ENCODE measurements at places on chromosomes 6 and 20. TPM values are rescaled to one million over a fixed set of nuclear protein-coding genes. Genes with fewer than 3 reads are reported as not detected.

VSTM2L gene
- 52.6 TPM for total RNA-seq

GPLD1 gene
- 20.4 TPM for total RNA-seq

PRKN gene
- total RNA-seq: 11.5 TPM

GMNN gene
- total RNA-seq: 14.6 TPM

VEGFA gene
- total RNA-seq: 34.4 TPM

BMP2 gene
- total RNA-seq: 11.4 TPM

CTCFL gene
- total RNA-seq: not detected

GRCh38 chr6:29749668-29750067 is 26.4 kb downstream of the HLA-F start:
- DNase-seq: no peak

DNA sequence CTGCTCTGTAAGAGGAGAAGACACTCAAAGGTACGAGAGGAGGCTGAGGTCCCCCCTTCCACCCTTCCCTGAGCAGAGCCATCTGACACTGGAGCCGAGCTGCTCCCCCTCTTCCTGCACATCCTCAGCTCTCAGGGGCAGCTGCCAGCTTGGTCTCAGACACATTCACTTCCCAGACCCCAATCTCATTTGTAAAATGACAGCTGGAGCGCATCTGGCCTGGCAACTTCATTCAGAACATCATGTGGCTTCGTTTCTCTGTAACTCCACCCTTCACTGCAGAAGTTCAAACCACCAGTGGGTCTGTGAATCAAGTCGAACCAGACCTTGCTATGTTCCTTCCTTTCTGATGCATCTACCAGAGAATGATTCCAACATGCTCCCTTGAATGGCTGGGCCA is 145.6 kb upstream of the CDH4 start:
- no peak for DNase-seq

DNA sequence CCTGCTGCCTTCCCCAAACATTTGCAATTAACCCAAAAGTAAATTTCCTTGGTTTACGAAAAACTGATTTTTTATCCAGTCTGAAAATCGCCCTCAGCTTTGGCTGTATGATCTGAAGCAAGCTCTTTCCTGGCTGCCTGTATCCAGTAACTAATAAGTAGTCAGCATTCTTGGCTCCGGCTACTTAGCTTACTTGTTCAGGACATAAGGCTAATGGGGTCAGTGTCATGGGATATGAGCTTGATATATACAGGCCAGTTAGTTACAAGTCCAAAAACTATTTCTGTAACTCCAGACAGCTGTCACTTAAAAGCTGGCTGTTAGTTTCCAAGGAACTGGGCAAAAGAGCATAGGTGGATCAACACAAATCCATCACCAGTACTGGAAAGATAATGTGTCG is 56.2 kb downstream of the KHDC1L start:
- DNase-seq: no peak

DNA sequence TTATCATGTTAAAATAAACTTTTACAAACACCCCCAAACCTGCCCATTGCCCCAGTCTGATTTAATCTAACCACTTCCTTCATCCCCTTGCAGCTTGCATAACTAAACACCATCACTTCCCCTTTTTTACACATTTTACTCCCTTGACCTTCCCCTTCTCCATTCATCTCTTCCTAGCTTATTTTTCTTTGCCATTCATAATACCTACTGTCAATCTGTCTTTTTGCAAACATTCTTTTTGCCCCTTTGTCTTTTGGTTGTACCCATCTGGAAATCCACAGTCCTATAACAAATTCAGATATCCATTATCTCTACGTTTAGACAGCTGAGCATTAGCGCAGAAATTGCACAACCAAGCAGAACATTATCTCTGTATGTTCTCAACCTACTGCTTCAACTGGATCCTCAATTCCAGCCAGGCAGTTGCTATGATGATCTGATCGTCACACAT is 51.2 kb downstream of the C6orf52 start:
- no peak for DNase-seq

DNA sequence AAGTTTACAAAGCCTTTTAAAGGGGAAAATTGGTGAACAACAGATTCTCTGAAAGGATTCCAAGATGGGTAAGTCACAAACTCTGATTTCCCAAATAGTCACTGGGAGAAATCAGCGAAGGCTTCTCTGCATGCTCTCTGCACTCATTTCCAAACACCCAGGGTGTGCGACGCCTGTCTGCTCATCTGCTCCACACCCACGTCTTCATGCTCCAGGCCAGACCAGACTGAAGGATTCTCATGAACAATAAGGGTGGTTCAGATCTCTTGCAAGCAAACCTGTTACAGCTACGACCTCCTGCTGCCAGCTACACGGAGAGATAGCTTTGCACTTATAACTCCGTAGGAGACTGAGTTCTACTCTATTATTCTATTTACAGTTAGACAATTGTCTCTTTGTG is 1.4 kb downstream of the MC3R start:
- DNase-seq: no peak

DNA sequence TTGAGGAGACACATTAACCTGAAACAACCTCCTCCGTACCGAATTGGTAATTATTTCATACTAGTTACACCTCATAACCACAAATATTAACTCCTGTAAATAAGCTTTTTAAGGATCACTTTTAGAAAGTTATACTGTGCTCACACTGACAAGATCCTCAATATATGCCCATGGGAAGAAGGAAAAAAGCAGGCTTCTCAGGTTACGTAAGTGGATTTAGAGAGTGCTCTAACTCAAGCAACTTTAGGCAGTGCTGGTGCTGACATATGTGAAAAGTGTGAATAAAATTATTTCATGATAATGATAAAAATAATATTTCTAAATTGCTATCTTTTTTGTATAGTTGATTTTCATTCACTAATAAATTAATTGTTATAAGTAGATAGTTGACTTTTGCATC is 76.1 kb downstream of the PRKN start:
- DNase-seq: no peak

DNA sequence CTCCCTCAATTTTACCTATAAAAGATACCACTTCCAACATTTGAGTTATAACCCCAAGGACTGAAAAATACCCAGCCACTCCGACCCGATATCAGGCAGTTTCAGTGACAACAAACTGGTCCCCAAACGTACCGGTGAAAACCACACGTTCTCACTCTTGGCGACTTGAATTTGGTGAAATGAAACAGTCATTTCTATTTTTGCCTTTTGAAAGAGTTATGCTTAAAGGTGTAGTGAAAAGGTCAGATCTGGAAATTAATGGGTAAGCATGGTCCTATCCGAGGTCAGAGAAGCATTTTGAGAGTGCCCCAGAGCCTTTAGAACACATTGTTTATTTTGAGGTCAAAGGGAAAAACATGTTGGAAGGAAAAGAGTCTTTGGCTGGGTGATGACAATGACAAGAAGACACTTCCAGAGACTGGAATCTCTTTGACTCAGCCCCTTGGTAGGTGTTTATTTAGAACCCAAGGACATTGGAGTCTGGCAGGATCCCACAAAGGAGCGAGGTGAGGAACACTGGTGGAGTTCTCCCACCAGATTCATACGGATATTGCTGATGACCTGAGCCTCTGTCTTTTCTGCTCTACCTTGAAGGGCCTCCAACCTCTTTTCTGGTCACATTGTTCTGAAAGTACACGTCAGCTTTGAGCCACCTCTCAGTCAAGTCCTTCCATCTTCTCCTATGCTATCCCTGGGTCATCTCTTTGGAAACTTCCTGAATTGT is 235.0 kb downstream of the GMPR start:
- DNase-seq: no peak

DNA sequence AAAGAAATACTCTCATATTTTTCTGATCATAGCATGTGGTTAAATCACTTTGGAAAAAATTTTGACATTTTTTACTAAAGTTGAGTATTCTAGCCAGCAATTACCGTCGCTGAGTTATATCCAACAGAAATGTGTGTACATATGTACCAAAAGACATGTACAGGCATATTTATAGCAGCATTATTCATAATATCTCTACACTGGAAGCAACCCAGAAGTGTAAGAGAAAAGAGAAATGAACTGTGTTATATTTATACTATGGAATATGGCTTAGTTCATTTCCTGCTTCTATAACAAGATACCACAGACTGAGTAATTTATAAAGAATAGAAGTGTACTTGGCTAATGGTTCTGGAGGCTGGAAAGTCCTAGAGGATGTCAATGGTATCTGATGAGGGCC is 474.0 kb upstream of the GJE1 start:
- no peak for DNase-seq

DNA sequence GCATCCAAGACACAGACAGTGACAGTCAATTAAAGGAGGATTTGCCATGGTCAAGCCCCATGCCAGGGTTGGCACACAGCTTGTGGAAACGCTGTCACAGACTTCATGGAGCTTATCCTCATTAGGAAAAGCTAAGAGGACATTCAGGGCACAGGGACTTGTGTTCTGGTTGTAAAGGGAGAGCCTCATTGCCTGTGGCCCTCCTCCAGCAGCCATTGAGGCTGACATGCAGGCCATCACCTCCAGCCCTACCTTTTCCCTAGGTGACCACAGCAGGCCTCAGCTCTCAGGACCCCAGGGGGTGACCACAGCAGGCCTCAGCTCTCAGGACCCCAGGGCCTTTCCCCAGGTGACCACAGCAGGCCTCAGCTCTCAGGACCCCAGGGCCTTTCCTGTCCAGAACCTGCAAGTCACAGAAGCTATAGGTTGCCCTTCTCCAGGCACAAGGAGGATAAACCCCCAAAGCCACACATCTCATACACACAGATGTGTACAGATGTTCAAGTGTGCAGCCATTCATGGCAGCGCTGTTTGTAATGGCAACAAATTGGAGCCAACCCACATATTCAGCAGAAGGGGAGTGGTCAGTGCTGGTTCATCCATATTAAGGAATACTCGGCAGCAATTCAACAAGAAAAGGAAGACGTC is 26.1 kb downstream of the DUSP22 start:
- no peak for DNase-seq

DNA sequence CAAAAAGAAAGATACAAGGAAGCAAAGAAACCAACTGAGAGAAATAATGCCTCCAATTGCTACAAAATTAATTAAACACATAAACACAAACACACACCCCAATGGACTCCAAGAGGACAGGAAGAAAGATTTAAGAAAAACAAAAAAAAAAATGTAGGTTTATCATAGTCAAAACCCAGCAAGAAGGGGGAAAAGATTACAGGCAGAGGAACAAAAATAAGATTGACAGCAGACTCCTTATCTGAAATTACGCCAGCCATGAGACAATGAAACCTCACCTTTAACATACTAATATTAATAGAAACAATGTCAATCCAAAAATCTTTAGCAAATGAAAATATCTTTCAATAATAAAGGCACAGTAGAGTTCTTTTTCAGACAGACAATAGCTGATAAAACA is 155.8 kb downstream of the RNGTT start:
- DNase-seq: no peak

DNA sequence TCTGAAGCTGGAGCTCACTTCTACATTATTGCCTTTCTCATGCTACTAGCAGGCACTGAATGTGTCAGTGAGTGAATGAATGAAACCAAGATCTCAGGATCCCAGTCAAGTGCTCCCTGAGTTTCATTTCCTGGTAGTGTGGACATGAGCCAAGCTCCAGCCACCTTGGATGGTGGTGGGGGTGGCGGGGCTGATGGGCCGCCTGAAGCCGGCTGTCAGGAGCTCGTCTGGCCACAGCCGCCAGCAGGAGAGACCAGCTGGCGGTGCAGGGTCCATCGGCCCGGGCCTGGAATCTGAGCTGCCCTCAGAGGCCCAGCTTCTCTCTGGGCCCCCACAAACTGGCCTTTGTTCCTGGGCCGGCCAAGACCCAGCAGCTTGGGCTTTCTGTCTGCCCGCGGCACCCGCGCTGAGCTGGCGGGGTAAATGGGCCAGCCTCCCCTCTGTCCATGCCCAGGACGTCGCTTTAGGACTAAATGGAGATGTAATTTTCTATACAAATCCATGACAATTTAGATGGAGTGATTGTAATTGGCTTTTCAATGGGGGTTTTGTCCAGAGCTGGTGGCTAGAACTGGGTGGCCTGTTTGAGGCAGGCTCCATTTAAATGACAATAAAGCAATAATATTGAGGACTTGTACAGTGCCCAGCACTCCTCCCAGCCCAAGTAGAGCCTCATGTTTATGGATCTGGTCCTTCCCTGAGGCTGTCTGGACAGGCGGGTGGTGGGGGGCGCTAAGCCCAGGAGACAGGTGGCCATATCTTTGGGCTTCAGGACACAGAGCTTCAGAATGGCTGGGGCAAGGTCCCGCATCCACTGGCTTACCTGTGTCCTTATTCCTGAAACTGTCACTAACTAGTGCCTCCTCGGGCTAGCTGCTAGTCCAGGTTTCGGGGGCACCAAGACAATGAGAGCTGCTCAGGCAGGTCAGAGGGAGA is 43.5 kb downstream of the NOL4L start:
- DNase-seq: no peak

DNA sequence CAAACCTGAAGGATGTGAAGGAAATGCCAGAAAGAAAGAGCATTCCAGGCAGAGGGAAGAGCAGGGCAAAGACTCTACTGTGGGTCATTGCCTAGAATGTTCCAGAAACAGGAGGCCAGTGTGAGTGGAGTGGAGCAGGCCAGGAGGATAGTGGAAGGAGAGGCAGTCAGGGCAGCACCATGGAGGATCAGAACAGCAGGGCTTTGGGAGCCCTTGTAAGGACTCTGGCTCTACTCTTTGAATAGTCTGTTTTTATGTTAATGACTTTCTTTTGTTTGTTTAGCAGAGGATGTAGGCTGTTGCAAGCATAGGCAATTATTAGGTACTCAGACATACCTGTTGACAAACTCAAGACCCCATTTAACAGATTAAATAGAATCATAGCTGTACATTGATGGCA is 23.6 kb upstream of the FBXL4 start:
- DNase-seq: no peak

- DNase-seq: no peak
These were observed 21.6 kb downstream of the RALGAPA2 start for GRCh38 chr20:20690676-20691476.

GRCh38 chr20:44081476-44081875 is 105.5 kb downstream of the JPH2 start:
- DNase-seq: no peak

GRCh38 chr6:52504782-52505136 is 72.1 kb downstream of the TRAM2 start:
- DNase-seq: peak; percentile 9

- DNase-seq: peak; percentile 35
These were observed 548 bp downstream of the AGPAT4 start for GRCh38 chr6:161273274-161273751.

DNA sequence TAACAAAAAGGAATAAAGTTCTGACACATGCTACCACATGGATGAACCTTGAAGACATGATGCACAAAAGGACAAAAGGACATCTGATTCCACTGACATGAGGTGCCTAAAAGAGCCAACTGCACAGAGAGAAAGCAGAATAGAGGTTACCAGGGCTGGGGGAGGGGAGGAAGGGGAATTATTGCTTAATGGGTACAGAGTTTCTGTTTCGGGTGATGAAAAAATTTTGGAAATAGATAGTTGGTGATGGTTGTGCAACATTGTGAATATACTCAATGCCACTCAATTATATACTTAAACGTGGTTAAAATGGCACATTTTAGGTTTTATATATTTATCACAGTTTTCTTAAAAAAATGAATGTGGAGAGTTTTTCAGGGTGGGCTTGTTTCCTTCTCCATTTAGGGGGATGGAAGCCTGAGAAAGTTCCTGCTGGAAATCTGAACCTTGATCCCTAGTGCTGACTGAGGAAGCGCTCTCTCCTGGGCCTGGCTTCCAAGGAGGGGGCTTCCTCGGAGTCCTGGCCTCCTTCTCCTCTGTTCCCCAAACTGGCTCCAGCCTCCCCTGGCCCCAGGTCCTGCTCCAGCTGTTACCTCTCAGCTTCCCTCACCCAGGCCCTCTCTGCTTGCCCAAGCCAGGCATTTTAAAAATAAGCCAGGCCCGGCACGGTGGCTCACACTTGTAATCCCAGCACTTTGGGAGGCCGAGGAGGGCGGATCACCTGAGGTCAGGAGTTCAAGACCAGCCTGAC is 79.2 kb downstream of the NOL4L start:
- DNase-seq: no peak

- no peak for DNase-seq
These were observed 102.6 kb downstream of the SNAP25 start for GRCh38 chr20:10321138-10321717.

All from cerebellum (tissue), 4 donors.